ENCODE measurements at places on chromosomes 4 and X. TPM values are rescaled to one million over a fixed set of nuclear protein-coding genes. Genes with fewer than 3 reads are reported as not detected.

DNA sequence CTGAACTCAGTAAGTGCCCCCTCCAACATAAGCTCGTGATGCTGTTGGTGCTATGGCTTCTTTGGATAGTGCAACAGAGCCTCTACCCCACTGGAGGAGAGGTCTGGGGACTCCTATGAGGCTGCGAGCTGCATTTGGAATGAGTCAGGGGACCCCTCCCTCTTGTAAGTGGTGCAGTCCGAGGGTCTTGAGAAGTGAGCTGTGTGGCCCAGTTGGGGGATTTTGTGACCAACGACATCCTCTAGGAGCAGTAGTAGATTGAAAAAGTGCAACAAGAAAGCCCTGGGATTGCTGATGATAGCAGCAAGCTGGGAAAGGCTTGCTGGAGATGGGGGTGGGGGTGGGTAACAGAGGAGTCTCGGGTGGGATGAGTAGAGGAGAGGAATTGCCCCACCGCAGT lies 3.1 kb downstream of the FRMPD3 start:
- DNase-seq, result no peak

AMER1 gene
- total RNA-seq, result 3.5 TPM

- no peak for DNase-seq
These were observed 643.7 kb downstream of the BCOR start for GRCh38 chrX:39453889-39454621.

LNX1 gene
- total RNA-seq, result not detected

CCKAR gene
- not detected for total RNA-seq

DNA sequence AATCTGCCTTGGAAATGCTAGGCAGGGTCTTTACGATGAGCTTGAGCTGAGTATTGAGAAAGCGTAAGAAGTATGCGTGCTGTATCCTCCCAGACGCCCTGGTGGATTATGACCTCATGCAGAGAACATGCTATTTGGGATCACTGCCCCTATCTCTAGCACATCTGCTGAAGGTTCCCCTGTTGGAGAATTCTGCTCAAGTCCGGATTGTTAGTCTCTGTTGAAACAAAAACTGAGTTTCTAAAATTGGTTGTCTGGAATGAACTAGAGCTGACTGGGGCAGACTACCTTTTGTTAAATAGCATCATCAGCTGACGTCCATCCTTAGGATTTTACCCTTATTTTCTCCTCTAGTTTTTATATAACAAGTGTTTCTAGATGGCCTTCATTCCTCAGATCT lies 7.5 kb downstream of the FHDC1 start:
- DNase-seq, result no peak

DNA sequence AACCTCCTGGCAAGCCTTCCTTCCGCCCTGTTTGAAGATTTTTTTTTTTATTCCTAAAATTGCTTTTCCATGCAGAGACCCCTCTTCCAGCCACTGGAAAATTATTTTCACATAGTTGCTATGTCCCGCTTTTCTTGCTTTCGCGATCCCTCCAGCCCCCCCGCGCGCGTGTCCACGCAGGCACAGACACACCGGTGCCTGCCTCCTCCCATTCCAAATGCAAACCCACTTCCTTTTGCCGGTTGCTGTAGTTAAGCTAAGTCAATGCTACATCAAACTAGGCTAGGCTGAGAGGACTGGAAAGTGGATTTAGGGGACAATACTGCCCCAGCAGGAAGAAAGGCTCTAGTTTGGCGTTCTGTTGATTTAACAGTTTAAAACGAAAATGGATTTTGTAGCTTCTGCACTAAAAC lies 111.0 kb downstream of the DHX15 start:
- DNase-seq, result peak; percentile 30

DNA sequence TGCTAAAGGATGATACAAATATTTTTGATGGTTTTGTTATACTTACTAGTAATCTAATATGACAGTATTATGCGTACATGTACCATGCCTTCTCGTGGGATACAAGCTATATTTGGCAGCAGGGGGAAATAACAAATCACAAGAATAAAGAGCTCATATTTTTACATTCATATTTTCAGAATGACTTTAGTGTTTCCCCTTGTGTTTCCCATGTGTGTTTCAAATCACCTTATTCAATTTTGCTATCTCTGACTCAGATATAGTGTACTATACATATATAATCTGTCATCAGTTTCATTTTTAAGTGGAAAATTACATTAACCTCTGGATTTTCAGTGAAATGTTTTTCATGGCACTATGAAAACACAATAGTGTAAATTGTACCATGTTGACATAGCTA lies 146.8 kb downstream of the RPA4 start:
- DNase-seq, result no peak

DNA sequence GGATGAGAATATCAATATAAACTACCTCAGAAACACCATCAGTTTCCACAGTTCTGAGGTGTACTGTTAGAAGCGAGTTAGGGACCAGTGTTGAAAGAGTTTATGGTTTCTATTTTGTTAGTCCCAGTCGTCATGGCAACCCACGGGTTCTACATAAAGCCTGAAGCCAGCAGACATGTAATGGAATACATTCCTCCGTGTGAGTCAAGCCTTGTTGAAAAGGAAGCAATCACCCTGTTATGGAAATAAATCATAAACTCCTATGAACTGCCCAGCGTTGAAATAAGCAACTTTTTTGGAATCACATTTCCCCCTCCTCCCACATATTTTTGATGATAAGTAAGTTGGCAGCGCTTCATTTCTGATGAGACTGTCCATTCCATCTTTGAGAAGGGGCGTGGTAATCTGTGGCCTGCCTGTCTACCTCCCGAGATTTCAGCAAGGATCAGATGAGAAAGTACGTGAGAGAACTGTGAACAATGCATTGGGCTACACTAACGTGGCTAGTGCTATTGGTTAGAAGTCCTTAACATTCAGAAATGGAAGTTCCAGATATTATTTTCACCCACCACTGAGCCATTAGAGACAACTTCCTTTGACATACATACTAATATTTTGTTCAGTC lies 40.4 kb upstream of the PDHA1 start:
- peak; percentile 52 for DNase-seq

DNA sequence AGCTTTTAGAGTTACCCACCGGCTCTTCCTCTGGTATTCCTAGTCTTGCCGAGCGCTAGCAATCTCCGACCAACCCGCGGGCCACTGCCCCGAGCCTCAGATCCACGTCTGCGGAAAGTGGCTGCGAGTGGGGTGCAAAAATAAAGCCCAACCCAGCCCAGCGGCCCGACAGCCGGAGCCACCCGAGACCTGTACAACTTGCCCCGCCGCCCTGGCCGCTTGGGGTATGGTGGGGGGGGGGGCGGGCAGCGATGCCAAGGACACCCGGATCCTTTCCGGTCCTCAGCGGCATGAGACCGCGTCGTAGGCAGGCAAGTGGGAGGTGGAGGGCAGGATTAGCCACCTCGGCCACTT lies 1.6 kb downstream of the SLITRK4 start:
- no peak for DNase-seq

- peak; percentile 56 for DNase-seq
These were observed 7.0 kb downstream of the LRCH2 start for GRCh38 chrX:115226929-115227328.

DNA sequence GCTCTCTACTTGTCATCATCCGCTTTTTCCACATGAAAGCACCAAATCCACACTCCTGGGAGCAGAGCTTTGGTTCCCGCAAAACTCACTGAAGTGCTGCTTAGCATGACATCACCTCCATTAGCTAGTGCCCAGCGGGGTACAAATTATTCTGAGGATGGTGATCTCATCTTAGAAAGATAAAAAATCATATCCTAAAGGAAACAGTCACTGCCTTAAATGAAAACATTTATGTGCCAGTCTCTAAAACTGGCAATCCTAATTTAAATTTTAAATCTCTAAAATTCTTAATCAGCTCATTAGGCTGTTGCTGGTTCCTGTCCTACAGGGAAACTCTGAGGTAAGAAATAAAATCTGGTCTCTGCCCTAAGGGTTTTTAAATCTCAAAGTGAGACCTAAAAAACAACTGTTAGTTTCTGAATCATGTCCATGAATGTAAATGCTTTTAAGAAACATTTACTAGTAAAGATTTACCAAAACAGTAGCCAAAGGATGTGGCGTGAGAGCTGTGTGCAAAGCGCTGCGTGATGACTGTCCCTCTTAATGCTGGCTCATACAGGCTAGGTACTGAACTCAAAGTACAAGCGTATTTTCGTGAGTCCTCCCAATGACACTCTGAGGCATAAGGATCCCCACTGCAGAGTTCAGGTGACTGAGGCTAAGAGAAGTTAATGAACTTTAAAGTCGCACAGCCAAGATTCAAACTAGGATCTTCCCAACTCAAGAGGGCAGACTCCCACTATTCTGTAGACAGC lies 4.5 kb downstream of the CASP3 start:
- no peak for DNase-seq

DNA sequence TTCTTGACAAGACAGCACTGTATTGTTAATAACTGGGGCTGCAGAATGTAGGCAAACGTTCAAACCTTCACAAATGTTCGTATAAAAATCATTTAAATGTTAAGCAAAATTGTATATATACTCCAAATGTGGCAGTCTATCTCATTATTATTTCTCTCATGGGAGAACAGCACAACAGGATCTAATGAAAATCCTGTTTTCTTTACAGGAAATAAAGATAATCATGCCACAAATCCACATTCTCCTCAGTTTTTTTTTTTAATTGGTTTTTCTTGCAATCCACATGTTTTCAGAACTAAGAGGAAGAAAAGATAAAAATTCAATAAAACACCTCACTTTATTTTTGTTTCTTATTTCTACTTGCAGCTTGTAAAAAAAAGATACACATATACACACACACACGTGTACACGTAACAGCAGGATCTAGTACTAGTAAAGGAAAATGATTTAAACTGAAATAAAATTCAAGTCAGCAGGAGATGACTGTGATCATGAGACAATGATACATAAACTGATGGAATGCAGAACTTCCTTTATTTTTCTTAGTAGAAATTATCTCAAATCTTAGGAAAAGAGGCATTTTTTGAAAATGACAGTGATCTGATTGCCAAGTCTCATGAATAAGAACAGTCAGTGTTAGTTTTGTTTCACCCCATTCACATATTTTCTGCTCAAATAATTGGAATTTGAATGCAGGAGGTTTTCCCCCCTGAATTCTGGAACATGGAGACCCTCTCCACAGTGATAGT lies 11.3 kb downstream of the APBB2 start:
- DNase-seq, result no peak

DNA sequence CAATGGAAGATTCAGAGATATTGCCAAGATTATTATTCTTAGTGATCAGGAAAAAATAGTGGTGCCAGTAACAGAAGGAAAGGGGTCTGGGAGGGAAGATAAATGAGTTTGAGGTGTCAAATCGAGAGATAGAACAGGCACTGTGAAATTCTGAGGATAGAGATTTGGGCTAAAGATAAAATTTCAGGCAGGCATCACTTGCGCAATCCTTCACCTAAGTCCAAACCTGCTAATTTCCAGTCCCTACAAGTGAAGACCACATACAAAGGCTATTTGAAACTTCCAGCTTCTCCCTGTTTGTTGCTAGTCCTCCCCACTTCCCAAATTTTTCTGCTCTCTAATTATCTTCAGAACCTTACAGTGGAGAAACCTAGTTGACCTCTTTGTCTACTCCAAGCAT lies 494.6 kb downstream of the MAGEE1 start:
- no peak for DNase-seq

DNA sequence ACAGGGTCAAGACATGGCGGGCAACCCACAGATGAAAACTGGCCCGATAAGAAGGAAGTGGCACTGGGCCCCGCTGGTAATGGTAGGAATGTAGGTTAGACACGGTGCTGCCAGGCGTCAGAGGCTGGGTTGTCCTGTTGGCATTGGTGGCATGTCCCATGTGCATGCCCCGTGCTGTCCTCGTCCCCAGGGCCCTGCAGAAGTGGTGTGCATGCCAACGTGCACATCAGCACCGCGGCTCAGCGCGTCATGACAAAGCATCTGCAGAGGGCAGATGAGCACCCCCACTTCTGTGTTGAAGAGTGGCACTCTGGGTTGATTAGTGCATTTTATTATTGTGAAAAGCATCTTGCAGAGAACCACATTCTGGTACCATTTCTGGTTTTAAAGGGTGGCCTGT lies 35.6 kb downstream of the NELFA start:
- no peak for DNase-seq

YIPF7 gene
- total RNA-seq, result not detected

CRMP1 gene
- not detected for total RNA-seq

DNA sequence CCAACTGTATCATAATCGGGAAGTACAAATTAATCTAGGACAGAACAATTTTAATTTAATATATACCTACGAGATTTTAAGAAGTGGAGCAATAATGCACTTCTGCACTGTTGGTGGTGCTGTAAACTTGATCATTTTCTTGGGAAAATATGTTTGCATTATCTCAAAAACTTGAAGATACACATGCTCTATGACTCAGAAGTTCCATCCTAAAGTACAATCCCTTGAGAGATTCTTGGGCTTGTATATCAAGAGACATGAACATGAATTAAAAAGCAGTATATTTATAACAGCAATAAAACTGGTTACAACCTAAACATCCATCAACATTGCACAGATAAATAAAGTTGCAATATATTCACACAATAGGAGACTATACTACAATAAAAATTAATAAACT lies 168.8 kb downstream of the CLCN4 start:
- DNase-seq, result no peak

GLRB gene
- 5.9 TPM for total RNA-seq

DNA sequence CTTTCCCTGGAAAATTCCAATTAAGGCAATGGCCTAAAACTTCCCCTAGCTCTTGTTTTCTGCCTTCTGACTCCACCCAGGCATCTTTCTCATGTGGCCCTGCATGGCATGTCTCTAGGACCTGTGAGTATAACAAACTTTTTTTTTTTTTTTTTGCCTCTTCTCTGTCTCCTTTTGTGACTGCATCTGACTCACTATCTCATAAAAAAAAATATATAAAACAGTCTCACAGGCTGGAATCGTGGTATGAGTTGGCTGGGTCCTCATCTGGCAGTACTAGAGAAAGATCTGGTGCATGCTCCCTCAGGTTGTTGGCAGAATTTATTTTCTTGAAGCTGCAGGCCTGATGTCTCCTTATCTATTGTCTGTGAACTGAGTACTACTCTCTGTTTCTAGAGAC lies 313.9 kb downstream of the TECRL start:
- DNase-seq, result no peak

DNA sequence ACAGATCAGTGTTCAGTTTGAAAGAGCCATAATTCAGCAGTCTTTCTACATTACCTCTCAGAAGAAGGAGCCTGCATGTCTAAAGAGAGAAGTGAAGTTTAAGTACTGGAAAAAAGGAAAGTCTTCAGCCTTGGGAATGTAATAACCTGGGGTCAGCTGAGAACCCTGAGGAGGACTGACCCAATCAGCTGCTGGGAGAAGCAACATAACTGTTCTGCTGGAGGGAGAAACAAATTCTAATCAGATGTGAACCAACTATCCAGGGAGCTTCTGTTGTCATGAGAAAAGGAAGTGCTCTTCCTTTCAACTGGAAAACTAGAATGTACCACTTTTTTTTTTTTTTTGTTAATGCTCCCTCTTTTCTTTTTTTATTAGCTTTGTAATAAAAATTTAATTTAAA lies 64.5 kb upstream of the PDE5A start:
- DNase-seq, result no peak

MAGEA10 gene
- total RNA-seq, result not detected

DNA sequence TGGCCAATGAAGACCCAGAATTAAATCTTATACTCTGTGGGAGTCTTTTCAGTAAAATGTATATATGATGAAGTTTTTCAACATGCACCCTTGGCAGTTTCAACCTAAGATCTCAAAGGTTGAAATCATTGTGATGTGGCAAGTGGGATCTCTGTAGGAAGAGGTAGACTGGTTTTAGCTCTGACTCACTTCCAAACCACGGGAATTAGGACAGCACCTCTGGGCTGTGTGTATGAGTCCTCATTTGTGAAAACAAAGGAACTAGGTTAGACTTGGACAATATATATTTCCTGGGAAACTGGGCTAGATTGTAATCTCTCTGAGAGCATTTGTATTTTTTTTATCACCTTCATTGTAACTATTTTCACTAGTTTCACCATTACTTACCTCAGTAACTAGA lies 333.0 kb downstream of the ADGRL3 start:
- peak; percentile 81 for DNase-seq

GDPD2 gene
- total RNA-seq, result not detected
